SJCRH30 (cell line): ENCODE measurements at places on chromosomes 6 and 20.
A peak's percentile ranks its signal among the peaks of the same experiment; 100 is the strongest.

DNA sequence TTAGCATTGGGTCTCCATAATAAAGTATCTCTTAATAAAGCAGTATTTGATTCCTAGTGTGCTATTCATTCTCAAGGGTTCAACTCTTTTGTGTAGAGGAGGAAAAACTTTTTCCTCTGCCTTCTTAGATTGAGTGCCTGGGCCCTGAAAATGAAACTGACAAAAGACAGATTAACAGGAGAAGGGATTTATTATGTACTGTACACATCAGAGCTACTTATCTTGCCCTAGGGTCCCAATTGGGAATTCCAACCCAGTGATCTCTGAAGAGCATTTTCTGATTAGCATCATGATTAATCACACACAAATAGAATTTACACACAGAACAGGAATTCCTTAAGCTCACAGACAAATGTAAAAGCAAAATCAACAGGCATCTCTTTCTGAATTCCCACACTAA, 128.9 kb downstream of the CD164 start:
- DNase-seq, result no peak

DNA sequence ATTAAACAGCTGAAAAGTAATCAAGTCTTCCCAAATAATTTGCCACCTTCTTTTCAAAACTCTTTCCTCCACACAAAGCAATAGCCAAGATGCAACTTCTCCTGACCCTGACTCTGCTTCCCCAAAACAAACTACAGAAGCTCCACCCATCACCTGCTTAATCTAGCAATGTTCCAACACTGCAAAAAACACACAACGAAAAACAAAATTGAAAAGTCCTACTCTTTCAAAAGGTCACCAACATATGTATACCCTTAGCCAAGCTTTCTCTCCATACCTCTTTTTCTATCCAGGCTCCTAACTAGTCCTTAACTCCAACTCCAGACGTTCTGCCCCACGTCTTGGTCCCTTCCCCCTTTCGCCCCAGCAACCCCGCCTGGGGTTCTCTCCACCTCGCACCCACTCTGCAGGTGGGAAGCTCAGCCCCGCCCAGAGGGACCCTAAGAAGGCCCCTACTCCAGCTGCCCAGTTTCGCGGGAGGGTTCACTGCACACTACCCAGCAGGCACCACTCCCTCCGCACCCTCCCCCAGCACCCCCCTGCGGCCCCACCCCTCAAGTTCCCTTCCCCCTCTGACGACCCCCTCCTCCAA, 717 bp downstream of the CSNK2A1 start:
- peak; percentile 36 for DNase-seq

DNA sequence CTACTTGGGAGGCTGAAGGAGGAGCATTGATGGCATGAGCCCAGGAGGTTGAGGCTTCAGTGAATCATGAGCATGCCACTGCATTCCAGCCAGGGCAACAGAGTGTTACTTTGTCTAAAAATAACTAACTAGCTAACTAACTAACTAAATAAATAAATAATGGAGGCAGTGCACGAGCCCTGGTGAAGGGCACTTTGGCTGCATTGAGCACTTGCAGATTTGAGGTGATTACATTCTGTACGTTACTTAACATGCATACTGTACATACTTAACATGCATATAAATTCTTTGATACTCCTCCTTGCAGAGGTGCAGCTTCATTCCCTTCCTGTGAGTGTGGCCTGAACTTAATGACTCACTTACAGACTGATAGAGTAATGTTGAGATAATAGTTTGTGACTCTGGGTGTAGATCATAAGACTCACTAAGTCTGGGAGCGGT, 10.7 kb downstream of the HLA-A start:
- DNase-seq, result peak; percentile 5

GRCh38 chr6:73290435-73290834, 27.4 kb upstream of the KHDC1 start:
- DNase-seq, result no peak

GRCh38 chr6:84314377-84314898, 87.0 kb upstream of the CEP162 start:
- DNase-seq, result no peak

DNA sequence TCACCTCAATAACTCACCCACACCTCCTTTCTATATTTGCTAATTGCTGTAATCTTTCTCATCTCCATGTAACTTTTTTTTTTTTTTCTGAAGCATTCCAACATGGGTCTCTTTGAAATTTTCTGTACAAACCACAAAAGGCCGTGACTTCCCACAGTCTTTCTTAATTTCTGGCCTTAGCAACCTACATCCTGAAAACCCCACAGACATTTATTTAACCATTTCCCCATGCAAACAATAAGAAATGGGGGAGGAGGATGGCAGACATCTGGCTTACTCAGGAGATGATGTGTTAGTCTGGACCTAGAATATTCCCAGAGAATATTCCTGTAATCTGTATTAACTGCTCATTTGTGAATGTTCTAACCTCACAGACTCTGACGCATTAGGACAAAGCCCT, 57.6 kb downstream of the MEP1A start:
- no peak for DNase-seq

GRCh38 chr6:129621252-129621651, 88.7 kb downstream of the ARHGAP18 start:
- DNase-seq, result peak; percentile 15

DNA sequence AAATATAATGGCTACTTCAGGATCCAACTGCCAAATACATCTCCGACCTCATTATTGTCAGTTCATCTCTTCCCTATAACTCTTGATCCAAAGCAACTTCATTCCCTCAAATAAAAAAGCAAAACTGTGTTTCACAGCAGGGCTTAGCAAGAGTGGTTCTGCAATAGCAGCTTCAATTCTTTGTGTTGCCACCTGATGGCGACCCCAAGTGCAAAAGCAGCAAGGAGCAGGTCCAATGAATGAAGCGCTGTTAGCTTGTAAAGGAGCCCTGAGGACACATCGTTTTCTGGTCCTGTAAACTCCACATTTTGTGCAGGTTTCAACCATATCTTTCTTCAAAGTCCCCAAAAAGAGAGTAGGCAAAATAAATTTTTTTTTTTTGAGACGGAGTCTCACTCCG, 19.6 kb downstream of the RTN4IP1 start:
- peak; percentile 13 for DNase-seq

GRCh38 chr20:21719592-21720214, 14.2 kb downstream of the PAX1 start:
- peak; percentile 60 for DNase-seq

DNA sequence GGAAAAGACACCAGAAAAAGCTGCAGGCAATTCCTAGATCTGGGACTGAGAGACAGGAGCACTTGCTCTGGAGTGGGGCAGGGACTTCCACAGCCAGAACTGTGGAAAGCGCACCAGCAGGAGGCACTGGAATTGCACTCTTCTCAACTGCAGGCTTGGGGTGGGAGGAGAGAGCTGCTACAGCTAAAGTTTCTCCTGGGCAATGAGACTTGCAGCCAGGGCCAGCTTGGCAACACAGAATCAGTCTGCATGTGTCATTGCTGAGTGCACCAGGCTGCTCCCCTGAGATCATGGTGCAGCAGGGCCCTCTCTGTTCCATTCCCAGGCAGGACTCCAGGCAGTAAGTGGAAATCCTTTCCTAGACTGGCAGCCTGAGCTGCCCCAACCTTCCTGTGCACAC, 145.8 kb downstream of the INSM1 start:
- no peak for DNase-seq

GRCh38 chr6:57822896-57823358, 505.5 kb downstream of the PRIM2 start:
- DNase-seq, result no peak

DNA sequence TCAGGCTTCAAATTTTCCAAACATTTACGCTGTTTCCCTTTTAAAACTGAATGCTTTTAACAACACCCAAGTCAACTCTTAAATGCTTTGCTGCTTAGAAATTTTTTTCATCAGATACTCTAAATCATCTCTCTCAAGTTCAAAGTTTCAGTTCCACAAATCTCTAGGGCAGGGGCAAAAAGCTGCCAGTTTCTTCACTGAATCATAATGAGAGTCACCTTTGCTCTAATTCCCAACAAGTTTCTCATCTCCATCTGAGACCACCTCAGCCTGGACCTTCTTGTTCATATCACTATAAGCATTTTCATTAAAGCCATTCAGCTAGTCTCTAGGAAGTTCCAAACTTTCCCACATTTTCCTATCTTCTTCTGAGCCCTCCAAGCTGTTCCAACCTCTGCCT, 69.1 kb downstream of the RNF217 start:
- no peak for DNase-seq

DNA sequence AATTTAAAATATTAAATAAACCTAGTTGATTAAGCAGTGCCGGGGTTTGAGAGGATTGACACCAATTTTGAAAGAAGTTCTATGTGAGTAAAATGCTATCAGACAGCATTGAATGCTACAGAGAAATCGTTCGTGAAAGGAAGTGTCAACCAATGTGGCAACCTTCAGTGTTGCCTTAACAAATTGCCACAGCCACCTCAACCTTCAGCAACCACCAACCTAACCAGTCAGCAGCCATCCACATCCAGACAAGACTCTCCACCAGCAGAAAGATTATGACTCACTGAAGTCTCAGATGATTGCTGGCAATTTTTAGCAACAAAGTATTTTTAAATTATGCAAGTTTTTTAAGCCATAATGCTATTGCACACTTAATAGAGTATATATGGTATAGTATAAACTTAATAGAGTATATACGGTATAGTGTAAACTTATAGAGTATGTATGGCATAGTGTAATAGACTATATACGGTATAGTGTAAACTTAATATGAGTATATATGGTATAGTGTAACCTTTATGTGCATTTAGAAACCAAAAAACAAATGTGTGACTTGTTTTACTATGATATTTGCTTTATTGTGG, 65.3 kb upstream of the ID4 start:
- no peak for DNase-seq

DNA sequence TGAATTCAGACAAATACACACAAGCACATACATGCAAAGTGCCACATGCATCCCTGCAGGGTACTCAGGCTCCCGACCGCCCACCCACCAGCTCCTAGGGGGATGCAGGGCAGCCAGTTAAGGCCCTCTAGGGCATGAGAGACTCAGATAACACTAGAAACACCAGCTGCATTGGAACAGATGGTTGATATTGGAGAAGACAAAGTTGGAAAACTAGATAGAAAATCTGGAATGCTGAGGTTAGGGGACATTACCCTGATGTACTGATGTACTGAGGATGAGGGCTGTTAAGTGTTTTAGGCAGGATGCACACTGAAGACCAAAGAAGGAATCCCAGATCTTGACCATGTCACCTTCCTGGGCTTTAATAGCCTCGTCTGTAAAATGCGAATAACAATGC, 134.6 kb upstream of the ECI2 start:
- DNase-seq, result peak; percentile 17

DNA sequence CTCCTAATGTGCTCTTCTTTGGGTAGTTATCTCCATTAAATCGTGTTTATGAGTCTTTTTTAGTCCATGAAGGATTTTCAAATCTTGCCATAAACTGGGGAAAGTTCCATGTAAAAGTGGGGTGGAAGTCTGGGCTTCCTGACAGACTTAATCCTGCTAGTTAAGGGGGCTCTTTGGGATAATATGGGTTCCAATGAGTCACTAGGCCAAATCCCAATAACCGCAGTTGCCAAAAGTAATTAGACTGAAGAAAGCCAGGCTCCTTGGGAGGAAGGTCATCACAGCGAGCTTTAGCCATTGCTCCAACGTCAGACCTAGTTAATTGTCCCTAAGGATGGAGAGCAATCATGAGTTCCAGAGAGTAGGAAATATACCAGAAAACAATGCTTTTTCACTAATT, 10.8 kb downstream of the RSPO3 start:
- no peak for DNase-seq
